WTC11 (cell line): ENCODE measurements at places on chromosomes 1 and 21.

DNA sequence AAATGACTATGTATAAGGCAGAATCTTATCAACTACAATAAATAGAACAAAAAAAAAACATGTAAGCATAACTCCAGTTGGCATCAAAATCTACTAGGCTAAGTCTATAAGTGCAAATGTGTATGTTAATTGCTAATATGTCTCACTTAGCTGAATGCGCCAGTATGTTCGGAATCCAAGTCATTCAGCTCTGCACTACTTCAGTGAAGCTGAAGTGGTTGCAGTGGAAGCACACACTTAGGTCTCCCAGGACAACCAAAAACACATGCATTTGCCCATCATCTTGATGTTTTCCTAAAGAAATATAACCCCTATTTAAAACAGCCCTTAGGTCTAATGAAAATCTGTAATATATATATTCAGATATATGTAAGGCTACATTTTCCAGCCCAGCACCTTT, 41.0 kb upstream of the RGS2 start:
- no peak for DNase-seq

DNA sequence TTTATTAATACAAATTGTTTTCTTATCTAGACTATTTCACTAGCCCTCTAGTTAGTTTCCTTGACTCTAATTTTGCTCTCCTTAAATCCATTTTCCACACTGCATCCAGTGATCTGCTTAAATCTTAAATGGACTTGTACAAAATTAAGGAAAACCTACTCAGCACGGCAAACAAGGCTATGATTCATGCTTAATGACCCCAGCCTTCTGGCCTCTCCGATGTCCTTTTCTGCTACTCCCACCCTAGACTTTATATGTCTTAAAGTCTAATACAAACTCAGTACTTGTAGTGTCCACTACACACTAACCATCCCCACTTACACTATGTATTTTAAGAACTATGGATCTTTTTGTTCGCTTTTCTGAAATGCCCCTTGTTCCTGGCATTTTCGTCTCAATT, 2.2 kb downstream of the TMED5 start:
- DNase-seq: no peak

DNA sequence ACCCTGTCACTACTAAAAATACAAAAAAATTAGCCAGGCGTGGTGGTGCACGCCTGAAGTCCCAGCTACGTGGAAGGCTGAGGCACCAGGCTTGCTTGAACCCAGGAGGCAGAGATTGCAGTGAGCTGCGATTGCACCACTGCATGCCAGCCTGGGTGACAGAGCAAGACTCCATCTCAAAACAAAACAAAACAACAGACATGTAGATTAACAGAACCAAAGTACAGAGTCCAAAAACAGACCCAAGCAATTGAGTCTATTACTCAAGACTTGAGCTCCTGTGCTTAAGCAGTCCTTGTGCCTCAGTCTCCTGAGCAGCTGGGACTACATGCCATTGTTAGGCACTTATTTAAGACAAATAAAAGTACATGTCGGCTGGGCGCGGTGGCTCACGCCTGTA, 9.5 kb upstream of the ACOT11 start:
- no peak for DNase-seq

DNA sequence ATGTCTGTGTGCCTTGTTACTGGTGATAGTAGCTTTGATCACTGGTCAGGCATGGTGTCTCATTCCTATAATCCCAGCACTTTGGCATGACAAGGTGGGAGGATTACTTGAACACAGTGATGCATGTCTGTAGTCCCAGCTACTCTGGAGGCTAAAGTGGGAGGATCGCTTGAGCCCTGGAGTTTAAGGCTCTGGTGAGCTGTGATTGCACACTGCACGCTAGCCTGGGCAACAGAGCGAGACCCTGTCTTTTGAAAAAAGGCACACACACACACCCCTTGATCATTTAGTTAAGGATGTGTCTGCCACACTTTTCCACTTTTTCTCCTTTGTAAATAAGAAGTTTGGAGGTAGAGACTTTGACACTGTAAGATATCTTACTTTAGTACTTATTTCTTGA, 15.1 kb downstream of the MIGA1 start:
- DNase-seq: no peak

DNA sequence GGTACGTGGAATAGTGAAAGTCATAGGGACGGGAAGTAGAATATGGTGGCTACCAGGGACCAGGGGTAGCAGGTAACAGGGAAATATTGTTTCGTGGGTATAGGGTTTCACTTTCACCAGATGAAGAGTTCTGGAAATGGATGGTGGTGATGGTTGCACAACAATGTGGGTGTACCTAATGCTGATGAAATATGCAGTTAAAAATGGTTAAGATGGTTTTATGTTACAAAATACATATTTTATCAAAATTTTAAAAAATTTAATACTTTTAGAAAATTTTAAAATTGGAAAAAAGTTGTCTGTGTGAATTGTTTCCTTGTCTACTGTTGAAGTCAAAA, 55.5 kb upstream of the TLR5 start:
- DNase-seq: no peak

- DNase-seq: no peak
Observed at GRCh38 chr1:166489670-166490436, 323.1 kb upstream of the FAM78B start.

GRCh38 chr21:44880405-44881197, 7.1 kb upstream of the PTTG1IP start:
- no peak for DNase-seq
